ENCODE measurements at places on chromosomes 13 and 19. TPM values are rescaled to one million over a fixed set of nuclear protein-coding genes. Genes with fewer than 3 reads are reported as not detected.

GRCh38 chr13:37636701-37637100 is 38.1 kb upstream of the POSTN start:
- no peak for DNase-seq

- DNase-seq: no peak
Measured at GRCh38 chr19:17929056-17929455, 3.8 kb upstream of the CCDC124 start.

DNA sequence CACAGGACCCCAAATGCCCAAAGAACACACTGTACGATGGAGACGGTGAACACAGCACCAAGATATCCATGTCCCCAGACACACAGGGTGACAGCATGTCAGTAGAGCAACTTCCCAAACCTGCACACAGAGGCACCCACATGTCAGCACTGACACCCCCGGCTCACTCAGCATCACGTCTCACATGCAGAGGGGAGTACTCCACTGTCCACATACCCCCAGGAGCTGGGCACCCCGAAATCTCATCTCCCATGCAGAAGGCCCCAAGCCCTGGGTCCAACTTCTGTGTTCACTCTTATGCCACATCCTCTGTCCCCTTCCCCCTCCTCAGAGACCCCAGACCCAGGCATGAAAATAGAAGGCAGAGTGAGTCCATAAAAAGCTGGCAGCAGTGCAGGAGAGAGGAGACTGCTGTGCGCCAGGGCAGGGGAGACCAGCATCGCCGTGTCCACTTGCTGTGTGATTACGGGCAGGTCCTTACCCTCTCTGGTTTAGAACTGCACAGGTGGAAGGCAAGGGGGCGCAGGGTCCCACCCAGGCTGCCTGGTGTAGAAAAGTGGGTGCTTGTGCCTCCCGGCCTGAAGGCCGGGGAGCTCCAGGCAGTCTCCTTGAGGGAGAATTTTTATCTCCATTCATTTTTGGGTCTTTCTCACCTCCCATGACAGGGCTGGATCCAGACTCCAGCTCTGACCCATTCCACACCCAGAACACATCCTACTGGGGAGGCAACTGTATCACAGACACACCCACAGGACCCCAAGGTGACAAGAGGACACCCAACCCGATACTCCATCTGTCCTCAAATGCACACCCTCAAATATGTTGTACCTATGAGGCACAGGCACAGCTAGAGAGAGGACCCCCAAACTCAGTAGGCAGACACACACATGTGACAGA is 17.0 kb downstream of the ERFL start:
- no peak for DNase-seq

Gene IRS2
- 55.9 TPM for total RNA-seq

GRCh38 chr19:7734220-7735203 is 2.6 kb upstream of the CLEC4G start:
- DNase-seq: no peak

GRCh38 chr19:39212375-39212742 is 8.3 kb upstream of the SYCN start:
- peak; percentile 43 for DNase-seq

Gene SPIB
- total RNA-seq: 0.72 TPM

Gene ATXN8OS
- not detected for total RNA-seq

Gene KLK5
- not detected for total RNA-seq

DNA sequence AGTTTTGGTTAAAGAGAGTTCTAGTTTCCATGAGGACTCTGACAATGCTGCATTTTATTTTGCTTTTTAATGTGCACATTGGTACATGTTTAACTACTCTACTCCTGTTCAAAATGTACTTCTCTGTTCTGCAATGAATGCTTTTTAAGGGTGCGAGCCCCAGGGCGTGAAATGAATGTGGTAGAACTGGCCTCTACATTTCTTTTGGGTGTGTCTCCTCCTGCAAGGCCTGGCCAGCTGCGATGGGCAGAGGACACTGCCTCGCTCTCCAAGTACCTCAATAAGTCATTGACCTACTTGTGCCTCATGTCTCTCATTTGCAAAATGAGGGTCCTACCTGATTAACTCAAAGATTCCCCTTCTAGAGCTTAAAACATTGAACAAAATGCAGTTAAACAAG is 6.7 kb downstream of the RGS9BP start:
- no peak for DNase-seq

DNA sequence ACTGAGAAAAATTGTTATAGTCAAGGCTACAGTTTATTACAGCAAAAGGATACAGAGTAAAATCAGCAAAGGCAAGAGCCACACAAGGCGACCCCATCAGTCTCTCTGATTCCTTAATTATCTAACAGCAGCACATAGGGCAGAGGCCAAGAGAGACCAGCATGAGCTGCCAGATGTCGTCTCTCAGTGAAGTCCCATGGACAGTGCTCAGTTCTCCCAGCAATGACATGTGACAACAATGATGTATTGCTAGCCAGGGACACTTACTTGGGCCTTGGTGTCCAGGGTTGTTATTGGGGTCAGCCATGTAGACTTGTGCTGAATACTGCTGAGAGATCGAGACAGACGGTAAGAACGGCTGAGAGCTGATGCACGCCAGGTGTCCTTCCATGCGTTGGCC is 22.3 kb downstream of the ZSWIM9 start:
- no peak for DNase-seq

GRCh38 chr13:110232756-110233155 is 74.2 kb downstream of the COL4A1 start:
- no peak for DNase-seq

DNA sequence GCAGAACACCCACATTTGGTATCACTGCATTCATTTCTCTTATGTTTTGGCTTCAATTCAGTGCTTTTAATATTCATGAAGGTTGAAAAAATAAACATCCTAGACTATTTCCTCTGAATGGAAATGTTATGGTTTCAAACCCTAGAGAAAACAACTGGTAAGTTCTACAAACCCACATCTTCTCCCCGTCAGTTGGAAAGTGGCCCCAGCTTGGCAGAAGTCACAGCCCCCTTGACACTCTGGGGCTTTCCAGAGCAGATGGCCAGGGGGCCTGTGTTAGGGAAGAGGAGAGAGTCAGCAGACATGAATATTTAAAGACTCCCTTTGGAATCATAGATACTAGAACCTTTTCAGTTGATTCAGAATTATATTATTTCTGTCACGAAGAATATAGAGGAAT is 123.9 kb downstream of the SHISA2 start:
- no peak for DNase-seq

GRCh38 chr13:22505489-22505888 is 675.3 kb upstream of the SGCG start:
- DNase-seq: no peak

Gene ZNF865
- total RNA-seq: 16.4 TPM

GRCh38 chr19:18392417-18392816 is 5.0 kb downstream of the LRRC25 start:
- DNase-seq: no peak

Gene CPB2
- not detected for total RNA-seq

- no peak for DNase-seq
Measured at GRCh38 chr19:29029268-29029958, 183.5 kb downstream of the UQCRFS1 start.

DNA sequence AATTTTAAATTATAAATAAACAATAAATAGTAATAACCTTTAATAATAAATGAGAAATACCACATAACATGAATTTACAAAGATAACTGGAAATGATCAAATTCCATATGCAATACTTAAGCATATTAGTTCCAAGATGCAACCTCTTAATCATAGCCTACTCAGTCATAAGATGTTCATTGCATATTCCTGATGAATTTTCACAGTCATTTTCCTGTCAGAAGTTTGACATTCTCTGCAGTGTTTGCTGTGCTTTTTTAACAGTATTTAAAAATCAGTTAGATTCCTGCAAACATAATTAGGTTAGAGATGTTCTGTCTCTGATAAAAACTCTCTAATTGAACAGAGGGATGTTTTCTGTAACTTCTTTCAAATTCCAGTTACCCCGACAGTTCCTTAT is 28.6 kb upstream of the HTR2A start:
- DNase-seq: no peak

DNA sequence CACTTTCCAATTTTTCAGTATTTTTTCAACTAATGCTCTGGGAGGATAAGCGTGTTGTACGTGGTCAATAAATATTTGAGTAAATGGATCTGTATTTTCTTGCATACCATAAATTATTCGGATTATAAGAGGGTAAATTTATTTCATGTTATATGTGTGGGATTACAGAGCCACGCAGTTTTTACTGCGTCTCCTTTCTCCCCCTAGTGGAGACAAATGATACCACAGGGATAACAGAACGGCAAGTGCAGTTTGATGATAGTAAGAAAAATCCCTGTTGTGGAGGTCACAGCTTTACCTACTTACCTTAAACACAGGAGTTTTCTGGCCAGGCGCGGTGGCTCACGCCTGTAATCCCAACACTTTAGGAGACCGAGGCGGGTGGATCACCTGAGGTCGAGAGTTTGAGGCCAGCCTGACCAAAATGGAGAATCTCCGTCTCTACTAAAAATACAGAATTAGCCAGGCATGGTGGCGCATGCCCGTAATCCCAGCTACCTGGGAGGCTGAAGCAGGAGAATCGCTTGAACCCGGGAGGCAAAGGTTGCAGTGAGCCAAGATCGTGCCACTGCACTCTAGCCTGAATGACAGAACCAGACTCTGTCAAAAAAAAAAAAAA is 16.8 kb downstream of the MBD3L2B start:
- DNase-seq: no peak

DNA sequence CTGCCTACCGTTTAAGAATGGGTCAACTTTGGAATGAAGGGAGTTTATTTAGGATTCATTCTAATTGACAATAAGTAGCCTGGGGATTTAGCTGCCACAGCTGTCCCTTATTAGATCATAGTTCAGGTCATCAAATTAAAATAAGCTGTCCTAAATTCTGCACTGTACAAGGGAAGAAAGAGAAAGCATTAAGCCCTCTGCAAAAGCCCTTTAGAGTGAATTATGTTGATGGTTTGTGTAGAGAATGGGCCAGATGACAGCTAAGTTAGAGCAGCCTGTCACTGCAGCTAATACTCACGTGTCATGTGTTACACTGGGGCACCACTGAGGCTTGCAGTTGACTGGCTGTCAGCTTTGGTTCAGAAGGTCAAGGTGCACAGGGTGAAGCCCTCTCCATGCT is 737.1 kb upstream of the SLC10A2 start:
- no peak for DNase-seq

GRCh38 chr13:64007339-64007738 is 2591.7 kb upstream of the PCDH20 start:
- no peak for DNase-seq

- DNase-seq: no peak
Measured at GRCh38 chr13:48859272-48860105, 116.2 kb upstream of the FNDC3A start.

DNA sequence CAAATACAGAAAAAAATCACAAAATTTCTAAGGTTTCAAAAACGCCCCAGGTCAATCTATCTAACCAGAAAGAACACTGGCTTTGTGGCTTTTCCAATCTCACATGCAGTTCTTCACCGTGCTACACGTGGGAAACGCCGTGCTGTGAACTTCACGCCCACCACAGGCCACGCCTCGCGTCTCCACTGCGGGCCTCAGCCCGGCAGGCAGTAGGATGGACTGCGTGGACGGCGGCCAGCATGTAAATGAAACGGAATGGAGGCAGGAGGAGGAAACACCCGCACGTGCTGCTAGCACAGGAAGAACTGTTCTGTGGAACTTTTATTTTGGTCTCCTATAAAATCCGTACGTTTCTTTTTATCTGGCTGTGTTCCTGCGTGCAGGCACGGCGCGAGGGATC is 23.8 kb downstream of the ZNF787 start:
- no peak for DNase-seq

- no peak for DNase-seq
Measured at GRCh38 chr13:113155982-113156655, 2.3 kb upstream of the PROZ start.

- no peak for DNase-seq
Measured at GRCh38 chr13:31801088-31801487, 61.8 kb downstream of the RXFP2 start.

DNA sequence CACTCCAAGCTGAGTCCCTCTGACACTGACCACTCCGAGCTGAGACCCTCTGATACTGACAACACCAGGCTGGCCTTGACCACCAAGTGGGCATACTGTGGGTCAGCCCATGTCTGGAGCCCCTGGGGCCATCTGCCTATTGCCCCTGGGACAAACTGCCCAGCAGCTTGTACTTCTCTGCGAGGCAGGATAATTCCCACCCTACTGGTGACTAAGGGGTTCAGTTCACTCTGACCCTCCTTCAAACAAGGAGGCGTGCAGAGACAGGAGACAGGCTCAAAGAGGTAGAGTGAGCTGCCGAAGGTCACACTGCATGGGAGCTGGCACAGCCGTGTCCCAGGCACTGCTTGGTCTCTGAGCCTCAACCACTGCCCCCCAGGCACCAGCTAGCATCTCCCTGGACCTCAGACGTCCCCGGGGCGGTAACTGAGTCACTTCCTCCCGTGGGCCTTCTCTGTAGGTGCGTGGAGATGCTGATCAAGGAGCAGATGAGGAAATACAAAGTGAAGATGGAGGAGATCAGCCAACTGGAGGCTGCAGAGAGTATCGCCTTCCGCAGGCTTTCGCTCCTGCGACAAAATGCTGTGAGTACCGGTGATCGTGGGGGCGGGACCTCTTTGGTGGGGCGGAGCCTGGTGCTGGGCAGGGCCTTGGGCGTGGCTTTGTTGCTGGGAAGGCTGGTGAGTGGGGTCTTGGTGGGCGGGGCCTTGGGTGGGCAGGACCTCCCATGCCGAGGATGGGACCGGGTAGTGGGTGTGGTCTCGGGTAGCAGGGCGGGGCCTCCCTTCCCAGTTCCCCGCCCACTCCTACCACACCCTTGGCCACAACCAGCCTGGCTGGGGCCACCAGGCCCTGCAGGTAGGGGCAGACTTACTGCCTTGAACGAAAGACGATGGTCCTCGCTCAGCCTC is 5.8 kb upstream of the USE1 start:
- DNase-seq: peak; percentile 24

DNA sequence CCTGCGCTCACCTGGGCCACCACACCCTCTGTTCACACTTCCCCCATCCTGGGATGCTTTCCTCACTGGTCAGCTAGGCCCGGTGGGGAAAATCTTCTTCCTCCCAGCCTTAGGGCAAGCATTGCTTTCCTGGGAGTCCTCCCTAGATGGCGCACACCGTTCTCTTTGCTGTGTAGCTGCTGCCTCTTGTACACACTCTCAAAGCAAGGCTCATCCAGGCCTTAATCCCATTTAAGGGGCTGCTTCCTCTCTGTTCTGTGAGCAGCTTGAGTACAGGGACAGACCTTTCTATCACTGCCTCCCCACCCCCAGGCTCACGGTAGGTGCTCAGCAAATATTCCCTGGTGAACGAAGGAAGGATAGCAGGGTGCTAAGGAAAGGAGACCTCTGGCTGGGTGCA is 11.1 kb downstream of the SLC7A10 start:
- no peak for DNase-seq

Gene SH2D3A
- 74.2 TPM for total RNA-seq

Gene GSX1
- not detected for total RNA-seq

GRCh38 chr19:44925114-44925891 is 10.9 kb downstream of the APOC1 start:
- DNase-seq: no peak

GRCh38 chr13:65656740-65657329 is 1573.3 kb downstream of the PCDH9 start:
- DNase-seq: no peak

Gene CYP4F2
- not detected for total RNA-seq

All from T-cell (primary cell).